Right renal pelvis (tissue), 4 donors: ENCODE measurements at places on chromosomes 1 and 21. TPM values are rescaled to one million over a fixed set of nuclear protein-coding genes. Genes with fewer than 3 reads are reported as not detected.

DNA sequence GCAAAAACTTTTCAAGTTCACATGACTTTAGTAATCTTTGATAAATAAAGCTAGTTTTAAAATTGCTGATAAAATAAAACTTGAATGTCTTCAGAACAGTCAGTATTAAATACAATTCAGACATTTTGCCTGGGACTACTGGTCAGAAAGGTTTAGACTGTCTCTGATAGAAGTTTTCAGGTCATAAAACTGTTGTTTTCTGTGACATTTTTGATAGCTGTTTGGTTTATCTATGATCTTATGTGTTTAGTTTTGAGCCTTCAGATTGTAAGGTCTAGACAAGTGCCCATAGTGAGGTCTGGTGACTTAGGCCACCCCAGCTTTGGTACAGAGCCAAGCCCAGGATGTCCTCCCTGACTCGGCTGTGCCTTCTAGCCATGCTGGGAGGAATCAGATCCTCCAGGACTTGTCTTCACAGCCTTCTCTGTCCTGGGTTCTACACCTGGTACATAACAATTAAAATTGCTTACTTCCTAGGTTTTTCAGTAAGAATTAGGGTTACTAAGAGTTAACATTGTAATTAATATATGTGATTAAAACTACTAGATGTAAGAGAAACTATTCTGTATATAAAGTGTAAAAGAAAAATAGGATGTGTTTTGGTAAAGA lies 15.1 kb upstream of the DNAH14 start:
- no peak for DNase-seq

Gene KNCN
- not detected for polyA plus RNA-seq

GRCh38 chr1:194848846-194849245 lies 1662.4 kb upstream of the B3GALT2 start:
- peak; percentile 8 for DNase-seq

DNA sequence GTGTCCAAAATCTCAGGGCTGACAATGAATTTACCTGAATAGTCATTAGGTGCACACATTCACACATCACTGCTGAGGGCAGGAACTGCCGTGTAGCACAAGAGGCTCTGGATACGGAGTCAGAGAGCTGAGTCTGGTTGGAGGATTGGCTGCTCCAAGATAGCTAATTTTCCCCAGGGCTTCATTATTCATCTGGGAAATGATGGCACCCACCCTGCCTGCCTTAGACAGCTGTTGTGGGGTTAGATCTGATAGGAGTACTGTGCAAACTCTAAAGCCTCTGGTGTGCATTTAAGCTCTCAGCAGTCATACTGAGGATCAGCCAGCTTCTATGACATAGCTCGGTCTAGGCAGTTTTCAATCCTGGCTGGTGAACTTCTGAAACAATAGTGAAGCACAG lies 67.0 kb downstream of the LMX1A start:
- DNase-seq, result no peak

DNA sequence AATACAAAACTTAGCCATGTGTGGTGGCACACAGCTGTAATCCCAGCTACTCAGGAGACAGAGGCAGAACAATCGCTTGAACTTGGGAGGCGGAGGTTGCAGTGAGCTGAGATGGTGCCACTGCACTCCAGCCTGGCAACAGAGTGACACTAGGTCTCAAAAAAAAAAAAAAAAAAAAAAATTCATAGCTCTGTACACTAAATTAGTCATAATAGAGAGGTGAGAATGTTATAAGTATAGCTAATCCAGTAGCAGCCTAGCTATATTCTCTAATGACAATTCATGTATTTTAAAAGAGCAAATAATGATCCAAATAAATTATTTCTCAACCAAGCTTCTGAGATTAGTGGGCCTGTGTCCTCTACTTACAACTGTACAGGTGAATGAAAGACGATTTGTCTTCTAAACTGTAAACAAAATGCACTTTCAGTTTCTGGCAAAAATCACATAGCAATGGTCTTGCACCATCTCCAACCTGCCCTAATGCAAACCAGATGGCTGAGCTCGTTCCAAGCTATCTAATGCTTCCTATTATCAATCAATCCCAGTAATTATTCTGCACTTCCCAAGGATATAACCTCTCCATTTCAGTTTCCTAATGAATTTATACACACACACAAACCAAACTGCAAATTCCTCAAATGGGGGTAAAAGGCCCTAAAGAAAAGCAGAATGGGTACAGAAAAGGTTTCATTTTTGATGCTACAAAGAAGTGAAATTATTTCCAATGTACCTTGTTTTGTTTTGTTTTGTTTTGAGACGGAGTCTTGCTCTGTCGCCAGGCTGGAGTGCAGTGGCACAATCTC lies 56.5 kb downstream of the GATAD2B start:
- no peak for DNase-seq

Gene ETNK2
- polyA plus RNA-seq, result 20.8 TPM

GRCh38 chr1:31618916-31619846 lies 1.7 kb downstream of the HCRTR1 start:
- no peak for DNase-seq

Gene MYOM3
- polyA plus RNA-seq, result 22.9 TPM

DNA sequence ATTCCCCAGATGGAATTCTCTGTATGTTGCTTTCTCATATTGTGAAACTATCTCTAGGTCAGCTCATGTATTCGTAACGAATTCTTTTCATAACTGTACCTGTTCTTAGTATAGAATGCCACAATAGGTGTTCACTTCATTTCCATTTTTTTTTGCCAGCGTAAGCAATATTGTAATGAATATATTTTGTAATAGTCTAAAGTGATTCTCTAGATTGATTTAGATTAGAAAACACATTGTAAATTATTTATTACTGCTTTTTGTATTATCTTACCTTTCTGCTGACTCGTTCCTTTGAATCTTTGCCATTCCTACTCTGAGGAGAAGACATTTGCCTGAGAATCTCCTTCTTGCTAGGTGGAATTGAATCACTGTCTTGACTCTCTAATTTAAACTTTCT lies 14.8 kb downstream of the PDC start:
- no peak for DNase-seq

Gene LDLRAD1
- not detected for polyA plus RNA-seq

- DNase-seq, result no peak
Measured at GRCh38 chr1:183002797-183003196, 20.4 kb upstream of the LAMC1 start.

Gene MRPS14
- 47.3 TPM for polyA plus RNA-seq

DNA sequence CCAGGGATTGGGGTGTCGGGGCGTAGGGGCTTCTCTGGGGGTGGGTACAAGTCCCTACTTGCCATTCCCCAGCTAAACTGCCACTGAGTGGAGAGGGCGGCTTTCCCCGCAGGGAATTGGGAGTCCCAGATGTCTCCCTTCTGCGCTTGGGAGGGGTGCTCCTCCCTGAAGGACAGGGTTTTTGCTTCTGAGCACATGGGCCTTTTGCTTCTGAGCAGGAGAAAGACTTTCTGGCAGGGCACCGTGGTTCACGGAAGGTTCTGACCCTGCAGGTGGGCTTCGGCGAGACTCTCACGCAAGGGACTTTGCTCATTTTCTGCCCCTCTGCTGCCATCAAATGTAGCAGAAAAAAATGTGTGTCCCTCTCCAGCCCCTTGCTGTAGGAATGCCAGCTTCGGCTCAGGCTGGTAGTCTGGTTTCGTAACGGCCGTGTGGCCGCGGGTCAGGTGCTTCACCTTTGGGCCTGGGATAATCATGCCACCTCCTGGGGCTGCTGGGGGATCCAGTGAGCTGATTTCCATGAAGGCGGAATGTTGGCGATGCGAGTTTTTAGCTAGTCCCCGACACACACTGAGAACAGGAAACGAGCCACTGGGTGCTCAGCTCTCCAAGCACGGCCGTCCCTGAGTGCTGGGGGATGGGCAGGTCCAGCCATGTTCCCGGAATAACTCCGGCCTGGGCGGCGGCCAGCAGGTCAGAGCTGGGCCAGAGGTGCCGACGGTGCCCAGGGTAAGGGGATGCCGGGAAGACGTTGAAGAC lies 364.0 kb downstream of the CAMTA1 start:
- peak; percentile 33 for DNase-seq

Gene TRAF3IP3
- polyA plus RNA-seq, result 1.2 TPM

GRCh38 chr1:45033356-45033755 lies 21.3 kb downstream of the UROD start:
- DNase-seq, result no peak

Gene S100A2
- 8.5 TPM for polyA plus RNA-seq

DNA sequence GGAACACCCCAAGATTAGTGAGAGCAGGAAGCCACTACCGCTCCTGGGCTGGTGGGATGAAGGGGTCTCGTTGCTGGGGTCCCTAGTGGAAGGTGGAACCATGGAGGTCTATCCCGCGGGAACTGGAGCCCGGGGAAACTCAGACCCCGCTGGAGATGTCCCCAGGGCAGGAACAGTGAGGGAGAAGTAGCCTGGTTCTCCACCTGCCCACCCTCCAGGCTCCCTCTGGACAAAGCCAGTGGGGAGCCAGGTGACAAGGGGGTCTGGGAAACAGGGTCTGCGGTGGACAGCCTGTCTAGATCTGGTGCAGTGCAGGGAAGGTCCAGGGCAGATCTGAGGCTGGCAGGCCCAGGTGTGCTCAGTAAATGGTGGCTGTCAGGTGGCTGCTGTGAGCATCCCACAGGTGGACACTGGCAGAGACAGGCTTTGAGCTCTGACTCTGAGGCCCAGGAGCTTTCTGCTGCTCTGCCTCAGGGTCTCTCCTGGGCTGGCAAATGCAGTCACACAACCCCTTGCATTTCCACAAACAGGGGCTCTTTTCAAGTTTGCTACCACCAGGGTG lies 88.0 kb upstream of the TLR5 start:
- DNase-seq, result no peak
